Forelimb muscle (tissue), 1 donor: ENCODE measurements at places on chromosomes 12 and 14. TPM values are rescaled to one million over a fixed set of nuclear protein-coding genes. Genes with fewer than 3 reads are reported as not detected.

The DENND5B gene
- 20.6 TPM for polyA plus RNA-seq

The DDX51 gene
- polyA plus RNA-seq: 12.9 TPM

The AVPR1A gene
- 5.6 TPM for polyA plus RNA-seq

The BHLHE41 gene
- polyA plus RNA-seq: 2.6 TPM

GRCh38 chr12:5577741-5578140 lies 145.8 kb downstream of the NTF3 start:
- DNase-seq: no peak

DNA sequence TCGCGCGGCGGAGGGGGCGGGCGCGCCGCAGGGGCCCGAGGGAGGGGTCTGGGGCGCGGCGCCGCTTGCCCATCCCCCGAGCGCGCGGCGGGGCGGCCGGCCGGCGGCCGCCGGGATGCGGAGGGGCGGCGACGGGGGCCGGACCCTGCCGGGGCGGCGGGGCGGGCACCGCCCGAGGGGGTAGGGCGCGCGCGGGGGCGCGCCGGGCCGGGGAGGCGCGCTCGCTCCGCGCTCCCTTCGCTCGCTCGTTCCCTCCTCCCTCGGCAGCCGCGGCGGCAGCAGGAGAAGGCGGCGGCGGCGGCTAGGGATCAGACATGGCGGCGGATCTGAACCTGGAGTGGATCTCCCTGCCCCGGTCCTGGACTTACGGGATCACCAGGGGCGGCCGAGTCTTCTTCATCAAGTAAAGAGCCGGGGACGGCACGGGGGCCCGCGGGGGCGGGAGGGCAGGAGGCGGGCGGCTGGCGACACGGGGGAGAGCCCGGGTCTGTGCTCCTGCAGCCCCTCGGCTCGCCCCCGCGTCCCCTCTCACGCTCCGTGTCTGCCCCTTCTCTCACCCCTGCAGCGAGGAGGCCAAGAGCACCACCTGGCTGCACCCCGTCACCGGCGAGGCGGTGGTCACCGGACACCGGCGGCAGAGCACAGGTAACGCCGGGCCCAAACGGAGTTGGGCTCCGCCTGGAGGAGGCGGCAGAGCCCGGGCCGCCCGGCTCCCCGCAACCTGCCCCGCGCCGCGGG lies at the start of gene PLEKHA5:
TSS of gene PLEKHA5 (plus strand) at position 248 of the 738 bp plus-strand sequence. CDS start at position 315, 67 bp downstream.
- DNase-seq: no peak

DNA sequence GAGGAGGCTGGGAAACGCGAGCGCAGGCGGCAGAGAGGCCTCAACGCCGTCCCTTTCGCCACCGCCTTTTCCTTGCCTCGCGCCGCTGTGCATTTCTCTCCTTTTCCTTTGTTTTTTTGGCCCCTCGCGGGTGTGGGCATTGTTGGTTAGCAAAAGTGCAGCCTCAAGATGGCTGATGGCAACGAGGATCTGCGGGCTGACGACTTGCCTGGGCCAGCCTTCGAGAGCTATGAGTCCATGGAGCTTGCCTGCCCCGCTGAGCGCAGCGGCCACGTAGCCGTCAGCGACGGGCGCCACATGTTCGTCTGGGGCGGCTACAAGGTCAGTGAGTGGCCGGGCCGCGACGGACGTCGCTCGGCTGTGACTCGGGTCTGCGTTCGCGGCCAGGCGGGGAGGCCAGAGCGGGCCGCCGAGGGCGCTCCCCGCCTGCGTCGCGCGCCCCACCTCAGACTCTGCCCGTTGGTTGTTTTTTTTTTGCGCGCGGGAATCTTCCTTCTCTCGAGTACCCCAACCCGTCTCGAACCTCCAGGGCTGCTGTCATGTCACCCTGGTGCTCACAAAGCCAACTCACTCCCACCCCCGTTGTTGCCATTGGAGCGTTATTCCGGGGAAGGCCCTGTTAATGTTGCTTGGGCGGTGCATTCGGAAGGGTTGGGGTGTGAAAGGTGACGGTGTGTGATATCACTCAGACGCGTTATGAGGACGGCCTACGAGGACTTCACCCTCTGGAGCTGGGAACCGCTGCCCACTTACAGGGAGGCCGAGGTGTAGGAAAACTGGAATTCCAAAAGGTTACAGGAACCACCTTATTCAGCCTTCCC lies 558 bp downstream of the KLHDC2 start:
- peak; percentile 13 for DNase-seq

- DNase-seq: no peak
Observed at GRCh38 chr12:53227341-53227740, 4.7 kb downstream of the RARG start.

DNA sequence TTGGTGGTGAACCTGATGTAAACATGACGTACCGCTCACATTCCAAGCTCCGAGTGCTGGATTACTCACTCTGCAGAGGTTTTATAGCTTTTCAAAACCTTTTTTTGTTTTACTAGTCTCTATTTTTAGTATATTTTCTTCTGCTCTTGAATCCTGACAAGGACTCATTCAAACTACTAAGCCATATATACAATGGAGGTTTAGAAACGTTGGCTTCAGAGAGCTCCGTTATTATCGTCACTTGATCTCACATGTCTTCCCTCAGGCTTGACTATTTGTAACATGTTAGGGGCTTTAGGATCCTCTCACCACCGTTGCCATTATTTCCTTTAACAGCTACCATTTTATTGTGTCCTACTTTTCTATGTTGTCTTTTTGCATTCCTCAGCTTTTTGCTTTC lies 1321.5 kb upstream of the FLRT2 start:
- DNase-seq: no peak

DNA sequence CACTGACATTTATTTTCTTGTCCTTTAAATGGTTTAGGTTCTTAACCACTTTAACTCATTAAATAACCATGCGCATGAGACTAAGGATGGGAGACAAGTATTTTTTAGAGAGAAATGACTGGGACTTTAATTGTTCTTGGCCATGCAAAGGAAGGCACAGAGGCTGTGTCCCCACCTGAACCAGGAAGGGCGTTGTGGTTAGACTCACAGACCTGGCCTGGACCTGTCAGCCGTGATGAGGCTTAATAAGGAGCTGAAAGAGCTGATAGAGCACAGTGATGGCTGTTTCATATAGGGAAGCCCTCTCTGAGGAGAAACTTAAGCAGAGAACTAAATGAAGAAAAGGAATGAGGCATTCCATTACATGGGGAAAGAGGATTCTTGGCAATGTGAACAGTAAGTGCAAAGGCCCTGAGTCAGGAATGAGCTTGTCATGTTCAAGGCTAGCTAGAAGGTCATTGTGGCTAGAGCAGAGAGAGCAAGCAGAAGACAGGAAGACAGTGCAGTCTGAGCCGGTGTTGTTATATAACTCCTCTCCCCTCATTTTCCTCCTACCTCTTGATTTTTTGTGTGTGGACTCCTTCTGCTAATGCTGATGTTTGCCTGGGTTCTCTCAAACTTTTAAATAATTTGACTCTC lies 74.4 kb upstream of the ANO4 start:
- DNase-seq: no peak

- peak; percentile 29 for DNase-seq
Observed at GRCh38 chr12:113980537-113981337, 14.6 kb upstream of the RBM19 start.

- no peak for DNase-seq
Observed at GRCh38 chr12:76108356-76108755, 23.9 kb upstream of the NAP1L1 start.

- no peak for DNase-seq
Observed at GRCh38 chr14:22896356-22896755, 13.3 kb downstream of the REM2 start.

DNA sequence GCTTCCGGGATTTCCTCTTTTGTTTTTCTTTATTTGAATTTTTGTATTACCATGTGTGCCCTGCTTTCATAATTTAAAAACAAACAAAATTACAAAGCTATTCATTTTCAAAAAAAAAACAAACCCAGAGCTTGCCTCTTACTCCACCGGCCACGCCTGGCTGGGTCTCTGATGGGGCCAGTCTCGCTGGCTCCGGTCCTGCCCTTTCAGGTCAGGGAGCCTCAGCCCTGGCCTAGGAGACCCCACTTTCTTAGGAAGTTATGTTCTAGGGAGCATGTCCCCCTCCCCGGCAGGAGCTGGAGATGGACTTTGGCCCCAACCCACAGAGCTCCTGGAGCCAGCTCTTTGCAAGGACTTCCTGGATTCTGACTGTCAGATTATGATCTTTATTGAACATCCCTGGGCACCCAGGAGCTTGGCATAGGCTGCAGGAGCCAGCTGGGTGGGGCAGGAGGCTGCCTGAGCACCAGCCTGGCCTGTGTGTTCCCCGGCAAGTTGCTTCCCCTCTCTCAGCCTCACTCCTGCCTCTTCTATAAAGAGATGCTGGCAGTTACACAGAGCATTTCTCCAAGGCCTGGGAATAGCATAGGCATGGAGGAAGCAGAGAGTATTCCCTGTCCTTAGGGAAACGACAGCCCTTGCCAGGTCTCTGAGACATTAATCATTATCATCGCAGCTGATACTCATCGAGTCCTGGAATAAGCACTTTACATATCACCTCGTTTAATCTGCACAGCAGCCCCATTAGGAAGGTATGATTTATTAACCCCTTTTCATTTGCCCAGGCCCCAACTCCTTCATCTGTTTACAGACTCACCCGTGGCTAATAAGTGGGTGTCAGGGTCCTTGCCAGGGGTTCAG lies 3.5 kb downstream of the DEGS2 start:
- DNase-seq: no peak

DNA sequence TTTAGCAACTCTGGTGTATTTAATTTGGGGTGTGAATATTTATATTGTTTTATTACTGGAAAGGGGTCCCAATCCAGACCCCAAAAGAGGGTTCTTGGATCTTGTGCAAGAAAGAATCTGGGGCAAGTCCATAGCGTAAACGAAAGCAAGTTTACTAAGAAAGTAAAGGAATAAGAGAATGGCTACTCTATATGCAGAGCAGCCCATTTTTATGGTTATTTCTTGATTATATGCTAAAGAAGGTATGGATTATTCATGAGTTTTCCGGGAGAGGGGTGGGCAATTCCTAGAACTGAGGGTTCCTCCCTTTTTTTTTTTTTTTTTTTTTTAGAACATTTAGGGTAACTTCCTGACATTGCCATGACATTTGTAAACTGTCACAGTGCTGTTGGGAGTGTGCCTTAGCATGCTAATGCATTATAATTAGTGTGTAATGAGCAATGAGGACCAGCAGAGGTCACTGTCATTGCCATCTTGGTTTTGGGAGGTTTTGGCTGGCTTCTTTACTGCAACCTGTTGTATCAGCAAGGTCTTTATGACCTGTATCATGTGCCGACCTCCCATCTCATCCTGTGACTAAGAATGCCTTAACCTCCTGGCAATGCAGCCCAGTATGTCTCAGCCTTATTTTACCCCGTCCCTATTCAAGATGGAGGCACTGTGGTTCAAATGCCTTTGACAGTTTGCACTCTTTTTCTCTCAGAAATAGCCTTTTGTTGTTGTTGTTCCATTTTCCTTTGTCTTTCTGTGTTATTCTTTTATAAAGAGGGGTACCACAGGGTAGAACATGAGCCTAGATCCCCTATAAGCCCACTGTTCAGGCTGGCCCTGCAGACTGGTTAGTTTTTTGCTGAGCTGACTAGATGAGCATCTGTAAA lies 75.5 kb upstream of the DCD start:
- DNase-seq: no peak

DNA sequence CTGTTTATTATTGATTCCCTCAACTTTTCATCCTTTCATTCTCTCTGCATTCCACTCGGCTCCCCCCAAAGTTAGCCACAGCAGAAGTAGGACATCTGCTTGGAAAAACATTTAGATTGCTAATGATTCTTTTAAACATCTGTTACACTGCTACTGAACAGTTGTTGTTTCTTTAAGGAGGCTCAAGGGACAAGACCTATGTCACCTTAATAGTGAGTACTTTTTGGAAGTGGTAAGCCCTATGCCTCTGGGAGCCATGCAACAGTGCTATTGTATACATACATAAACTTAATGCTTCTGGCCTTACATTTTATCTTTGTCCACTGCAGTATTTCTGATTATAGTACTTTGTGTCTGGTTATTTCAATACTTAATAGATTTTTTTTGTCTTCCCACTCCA lies 628.2 kb upstream of the FOXG1 start:
- peak; percentile 13 for DNase-seq

DNA sequence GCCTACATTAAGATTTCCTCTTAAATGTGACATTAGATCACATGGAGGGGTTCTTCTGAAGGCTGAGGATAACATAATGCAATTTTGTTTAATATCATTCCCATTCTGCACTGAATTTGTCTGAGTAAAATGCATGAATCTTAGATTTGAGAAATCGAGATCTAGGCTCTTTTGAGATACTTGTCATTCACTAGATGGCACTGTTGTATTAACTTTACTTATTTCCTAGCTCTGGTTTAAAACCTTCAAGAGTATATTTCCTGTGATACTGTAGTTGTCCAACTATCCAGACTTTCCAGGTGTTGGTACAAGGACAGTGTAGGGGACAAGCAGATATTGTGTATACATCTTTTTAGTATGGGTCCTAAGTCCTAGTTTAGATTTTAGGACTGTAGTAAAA lies 91.7 kb upstream of the SEL1L start:
- peak; percentile 26 for DNase-seq

- DNase-seq: no peak
Observed at GRCh38 chr12:108638141-108638827, 4.6 kb upstream of the SELPLG start.

GRCh38 chr12:62866451-62867082 lies 68.4 kb downstream of the PPM1H start:
- no peak for DNase-seq

DNA sequence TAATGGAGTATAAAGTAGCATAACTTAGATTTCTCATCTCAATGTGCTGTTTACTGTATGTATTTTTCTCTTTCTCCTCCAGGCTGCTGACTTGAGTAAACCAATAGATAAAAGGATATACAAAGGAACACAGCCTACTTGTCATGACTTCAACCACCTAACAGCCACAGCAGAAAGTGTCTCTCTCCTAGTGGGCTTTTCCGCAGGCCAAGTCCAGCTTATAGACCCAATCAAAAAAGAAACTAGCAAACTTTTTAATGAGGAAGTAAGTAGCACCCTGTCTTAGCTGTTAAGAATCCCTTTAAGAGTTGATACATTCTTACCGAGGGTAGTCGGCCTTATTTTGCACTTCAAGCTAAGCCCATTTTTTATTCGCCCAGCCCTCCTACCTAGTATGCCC lies 55.2 kb downstream of the WDR20 start:
- DNase-seq: no peak

- no peak for DNase-seq
Observed at GRCh38 chr14:99072956-99073355, 199.0 kb downstream of the BCL11B start.

GRCh38 chr12:108701779-108702441 lies 29.4 kb downstream of the CORO1C start:
- DNase-seq: no peak

DNA sequence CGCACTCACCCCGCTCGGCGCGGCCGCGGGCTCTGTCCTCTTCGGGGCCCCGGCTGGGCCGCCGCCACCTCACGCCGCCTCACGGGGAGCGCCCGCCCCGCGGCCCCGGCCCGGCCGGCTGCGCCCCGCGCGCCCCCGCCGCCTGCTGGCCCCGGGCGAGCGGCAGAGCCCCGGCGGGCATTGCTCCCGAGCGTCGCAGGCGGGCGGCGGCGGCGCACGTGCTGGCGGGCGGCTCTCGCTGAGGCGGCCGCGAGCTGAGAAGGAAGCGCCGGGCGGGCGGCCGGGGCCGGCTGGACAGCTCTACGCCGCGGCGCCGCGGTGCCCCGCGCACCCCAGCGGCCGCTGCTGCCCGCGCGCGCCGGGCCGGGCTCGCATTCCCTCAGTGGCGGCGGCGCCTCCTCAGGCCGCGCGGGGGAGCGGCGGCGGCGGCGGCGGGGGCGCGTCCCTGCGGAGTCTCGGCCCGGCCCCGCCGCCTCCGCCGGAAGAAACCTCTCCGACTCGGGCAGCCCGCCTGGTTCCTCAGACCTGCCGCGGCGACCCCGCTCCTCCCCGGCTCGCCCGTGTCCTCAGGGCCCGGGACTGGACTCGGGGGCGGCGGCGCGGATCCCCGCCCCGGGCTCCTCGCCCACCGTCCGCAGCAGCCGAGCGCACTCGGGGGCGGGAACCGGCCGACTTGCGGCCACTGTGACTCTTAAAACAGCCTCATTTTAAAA lies at the start of gene PITPNM2:
TSS of gene PITPNM2 (minus strand) at position 347 of the 713 bp plus-strand sequence. CDS start 116,500 bp downstream, outside the sequence.
- no peak for DNase-seq
